ENCODE measurements at places on chromosomes 11 and 22. TPM values are rescaled to one million over a fixed set of nuclear protein-coding genes. Genes with fewer than 3 reads are reported as not detected.
A peak's percentile ranks its signal among the peaks of the same experiment; 100 is the strongest.

DNA sequence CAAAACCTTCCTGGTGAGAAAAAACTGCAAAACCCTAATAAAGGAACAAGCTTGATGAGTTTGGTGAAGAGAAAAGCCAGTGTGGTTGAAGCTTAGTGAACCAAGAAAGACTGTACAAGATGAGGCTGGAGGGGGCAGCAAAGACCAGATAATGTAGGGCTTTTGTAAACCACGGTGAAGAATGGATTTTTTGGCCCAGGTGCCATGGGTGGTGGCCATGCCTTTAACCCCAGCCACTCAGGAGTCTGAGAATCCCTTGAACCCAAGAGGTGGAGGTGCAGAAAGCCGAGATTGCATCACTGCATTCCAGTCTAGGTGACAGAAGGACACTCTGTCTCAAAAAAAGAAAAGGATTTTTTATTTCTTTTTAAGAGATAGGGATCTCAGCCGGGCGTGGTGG is 5.0 kb upstream of the ZDHHC5 start:
- no peak for DNase-seq

- DNase-seq, result no peak
These were observed 4.5 kb upstream of the RHOG start for GRCh38 chr11:3845246-3845645.

DNA sequence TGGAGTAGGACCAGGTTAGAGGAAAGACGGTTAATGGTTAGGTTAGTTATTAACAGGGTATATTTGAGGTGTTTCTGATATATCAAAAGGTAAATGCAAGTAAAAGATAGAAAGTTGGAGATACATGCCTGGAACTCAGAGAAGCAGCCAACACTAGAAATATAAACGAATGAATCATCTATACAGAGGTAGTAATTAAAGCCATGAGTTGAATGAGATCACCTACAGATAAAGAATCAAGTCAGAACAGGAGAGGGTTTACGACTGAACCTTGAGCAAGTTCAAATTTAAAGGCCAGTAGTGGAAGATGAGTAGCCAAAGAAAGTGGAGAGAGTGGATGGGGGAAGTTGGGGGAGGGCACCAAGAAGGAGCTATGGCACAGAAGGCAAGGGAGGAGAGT is 73.9 kb downstream of the SPON1 start:
- no peak for DNase-seq

- DNase-seq, result no peak
These were observed 50.9 kb downstream of the APOL1 start for GRCh38 chr22:36303874-36304273.

DNA sequence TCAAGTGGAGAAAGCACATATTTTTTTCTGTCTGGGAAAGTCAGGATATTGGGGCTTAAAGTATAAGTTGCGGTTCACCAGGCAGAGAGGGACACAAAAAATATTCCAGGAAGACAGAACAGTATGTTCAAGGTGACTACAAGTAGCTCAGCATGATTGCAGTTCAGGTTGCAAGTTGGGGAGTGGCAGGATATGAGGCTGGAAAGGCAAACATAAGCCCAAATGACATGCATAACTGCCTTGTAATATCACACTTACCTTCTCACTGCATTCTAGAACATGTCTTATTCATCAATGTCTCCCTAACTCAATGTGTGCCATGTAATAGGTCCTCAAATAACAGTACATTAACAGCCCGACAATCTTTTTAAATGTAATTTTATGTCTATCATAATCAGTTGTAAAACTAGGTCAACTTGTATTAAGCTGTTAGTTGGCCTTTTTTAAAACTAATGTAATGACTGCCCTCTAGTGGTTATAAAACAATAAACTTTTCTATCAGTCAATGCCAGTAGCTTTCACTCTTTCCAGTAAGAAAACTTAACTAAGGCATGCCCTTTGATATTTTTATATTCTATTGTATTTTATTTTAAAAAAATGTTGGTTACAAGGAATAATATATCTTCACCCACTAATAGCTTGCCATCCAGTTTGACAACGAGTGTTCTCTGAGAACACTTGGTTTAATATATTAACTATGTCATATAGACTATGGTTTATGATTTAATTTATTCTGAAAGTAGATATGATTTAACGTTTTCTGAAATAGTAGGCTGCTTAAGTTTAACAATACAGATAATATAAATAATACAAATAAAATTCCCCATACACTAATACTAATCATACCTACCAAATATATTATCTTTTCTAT is 39.4 kb upstream of the CFAP300 start:
- peak; percentile 46 for DNase-seq

GRCh38 chr11:131841028-131841427 is 470.6 kb downstream of the NTM start:
- DNase-seq, result no peak

The OR52E5 gene
- not detected for total RNA-seq

The MMP13 gene
- total RNA-seq, result not detected

GRCh38 chr11:72844356-72844755 is 30.1 kb downstream of the ATG16L2 start:
- DNase-seq, result peak; percentile 90

The KRTAP5-7 gene
- total RNA-seq, result 0.89 TPM

The PTPN5 gene
- 0.69 TPM for total RNA-seq

Data from skin of body (tissue), 3 donors.